ENCODE measurements at places on chromosomes 3 and 15.
A peak's percentile ranks its signal among the peaks of the same experiment; 100 is the strongest.

DNA sequence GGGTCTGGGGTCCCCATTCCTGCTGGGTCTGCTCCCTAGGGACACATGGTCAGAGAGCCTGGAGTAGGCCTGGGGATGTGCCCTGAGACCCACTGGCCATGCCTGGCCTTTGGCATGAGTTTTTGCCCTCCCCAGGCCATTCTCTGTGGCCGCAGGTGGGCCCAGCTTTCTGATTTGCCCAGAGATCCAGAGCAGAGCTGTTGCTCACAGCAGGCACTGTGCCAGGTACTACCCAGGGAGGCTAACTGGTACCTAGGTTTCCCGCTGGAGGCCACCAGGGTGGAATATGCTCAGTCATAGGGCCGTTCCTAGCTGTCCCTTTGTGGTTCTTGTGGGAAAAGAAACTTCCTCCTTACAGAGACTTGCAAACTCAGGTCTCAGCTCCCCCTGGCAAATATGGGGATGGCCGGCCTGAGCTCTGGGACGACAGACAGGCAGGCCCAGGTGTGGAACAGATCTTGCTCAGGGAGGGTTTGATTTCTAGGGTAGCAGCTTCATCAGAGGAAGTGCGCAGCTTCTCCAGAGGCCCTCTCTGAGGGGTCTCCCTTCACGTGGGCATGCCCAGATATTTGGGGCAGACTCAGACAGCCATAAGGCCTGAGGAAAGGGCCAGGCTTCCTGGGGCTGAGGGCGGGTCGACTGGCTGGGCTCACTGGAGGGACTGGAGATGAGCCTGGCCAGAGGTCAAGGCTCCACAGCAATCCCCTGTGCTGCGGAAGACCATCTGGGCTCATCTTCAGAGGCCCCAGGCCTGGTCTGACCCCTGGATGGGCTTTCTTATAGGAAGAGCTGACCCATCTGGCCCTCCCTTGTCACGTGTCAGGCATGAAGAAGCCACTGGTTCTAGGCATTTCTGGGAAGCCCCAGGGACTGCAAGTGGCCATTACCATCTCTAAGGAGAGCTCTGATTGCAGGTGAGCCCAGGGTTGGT is 28.0 kb downstream of the ACAA1 start:
- DNase-seq: no peak

GRCh38 chr3:174951498-174952005 is 92.4 kb downstream of the NAALADL2 start:
- no peak for DNase-seq

- DNase-seq: no peak
These were observed 105.7 kb downstream of the ANO10 start for GRCh38 chr3:43515970-43516635.

DNA sequence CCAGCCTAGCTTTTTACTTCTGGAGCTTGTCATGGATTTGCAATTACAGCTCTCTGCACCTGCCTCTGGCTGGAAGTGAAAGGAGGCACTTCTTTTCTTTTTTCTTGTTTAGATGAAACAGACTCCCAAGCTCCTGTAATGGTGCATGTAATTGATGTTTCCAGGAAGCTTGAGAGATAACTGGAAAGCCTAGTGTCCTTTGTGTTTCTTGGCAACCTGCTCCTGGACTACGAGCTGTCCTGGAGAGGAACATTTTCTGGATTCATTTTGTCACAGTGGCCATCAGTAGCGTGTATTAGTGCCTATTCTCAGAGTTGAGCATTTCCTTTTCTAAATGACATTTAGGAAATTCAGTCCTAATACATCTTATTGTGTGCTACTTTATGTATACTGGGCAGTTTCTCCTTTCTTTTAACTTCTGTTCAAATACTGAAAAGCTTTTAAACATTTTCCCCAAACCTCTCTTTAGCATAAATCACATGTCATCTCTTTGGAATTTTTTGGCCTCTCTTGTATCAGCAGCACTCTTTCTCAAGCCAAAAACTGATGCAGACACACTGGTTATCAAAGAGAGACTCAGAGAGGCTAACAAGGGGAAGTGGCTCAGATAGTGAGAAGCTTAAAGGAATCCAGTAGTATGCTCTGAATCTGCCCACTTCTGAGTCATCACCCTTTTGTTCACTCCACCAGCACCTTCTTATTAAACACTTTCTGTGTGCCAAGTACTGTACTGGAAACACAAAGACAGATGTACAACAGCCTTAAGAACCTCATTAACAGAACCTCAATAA is 62.6 kb upstream of the SLC2A2 start:
- peak; percentile 82 for DNase-seq

- DNase-seq: no peak
These were observed 491.7 kb downstream of the ZIC1 start for GRCh38 chr3:147900851-147901250.

DNA sequence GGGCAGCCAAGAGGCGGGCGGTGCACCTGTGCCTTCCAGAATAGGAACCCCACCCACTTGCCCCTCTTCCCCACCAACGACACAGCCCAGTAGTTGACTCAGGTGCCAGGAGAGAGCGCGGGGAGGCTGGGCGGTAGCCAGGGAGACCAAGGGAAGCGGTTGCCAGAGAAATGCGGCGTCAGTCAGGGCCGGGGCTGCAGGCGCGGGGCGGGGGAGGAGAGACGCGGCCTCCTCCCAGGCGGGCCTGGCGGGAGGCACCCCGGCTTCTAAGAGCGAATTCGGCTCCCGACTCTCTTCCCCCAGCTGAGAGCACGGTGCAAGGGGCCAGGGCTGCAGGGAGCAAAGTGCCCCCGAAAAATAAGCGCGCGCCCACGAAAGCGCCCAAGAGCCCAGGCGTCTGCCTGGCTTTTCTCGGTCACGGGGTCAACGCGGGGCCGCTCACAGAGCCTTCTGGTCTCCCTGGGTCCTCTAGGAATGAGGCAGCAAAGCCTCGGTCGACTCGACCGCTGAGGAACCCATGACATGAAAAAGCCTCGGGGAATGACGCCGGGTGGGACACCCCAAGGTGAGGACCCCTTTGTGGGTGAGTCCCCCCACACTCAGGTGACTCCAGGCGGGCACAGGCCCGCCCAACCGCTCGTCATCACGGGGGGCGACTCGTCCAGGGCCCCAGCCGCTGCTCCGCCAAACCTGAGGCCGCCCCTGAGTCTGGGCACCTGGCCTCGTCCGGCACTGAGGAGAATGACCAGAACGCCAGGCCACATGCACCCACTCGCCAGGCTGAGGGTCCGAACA is 716 bp downstream of the CPEB1 start:
- no peak for DNase-seq

DNA sequence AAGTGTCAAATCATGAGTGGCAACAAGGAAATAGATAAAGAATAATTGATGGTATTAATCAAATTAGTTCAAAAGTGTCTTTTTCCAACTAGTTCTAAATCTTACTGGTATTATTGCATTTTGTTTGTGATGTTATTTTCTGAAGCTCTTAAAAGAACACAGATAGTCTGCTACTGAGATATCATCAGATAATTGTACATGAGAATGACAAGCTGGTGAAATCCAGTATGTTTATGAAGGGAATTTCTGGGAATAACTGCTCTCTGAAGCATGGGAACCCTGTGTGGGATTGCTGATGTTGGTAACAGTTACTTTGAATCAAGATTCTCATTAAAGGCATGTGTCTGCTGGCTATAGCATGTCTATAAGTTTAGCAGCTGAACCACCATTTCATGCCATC is 190.3 kb upstream of the CDIN1 start:
- DNase-seq: no peak

DNA sequence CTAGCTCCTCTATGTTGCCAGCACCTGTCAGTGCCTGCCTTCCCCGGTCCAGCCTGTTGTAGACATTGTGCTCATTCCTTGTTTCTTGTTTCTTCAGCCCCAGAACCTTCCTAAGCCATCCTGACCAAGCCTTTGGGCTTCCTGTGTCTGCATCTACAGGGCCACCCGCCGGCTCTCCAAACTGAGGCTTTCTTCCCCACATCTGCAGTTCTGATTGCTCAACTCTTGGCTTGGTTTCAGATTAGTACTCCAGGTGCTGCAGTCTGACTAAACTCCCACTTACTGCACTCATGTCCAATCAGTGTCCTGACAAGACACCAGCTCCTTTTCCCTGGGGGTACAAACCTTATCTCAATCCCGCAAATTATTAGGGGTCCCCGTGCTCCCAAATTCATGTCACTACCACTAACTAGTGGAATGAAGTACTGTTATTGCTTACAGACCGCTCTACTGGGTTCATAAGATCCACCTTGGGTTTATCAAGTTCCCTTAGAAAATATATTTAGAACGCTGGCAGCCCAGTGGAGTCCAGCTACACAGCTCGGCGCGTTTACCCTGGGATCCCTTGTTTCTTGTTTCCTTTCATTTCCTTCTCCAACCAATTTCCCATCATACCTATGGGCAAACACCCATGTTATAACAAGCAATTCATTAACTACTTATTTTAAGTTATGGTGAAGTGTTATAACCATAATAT is 114.2 kb upstream of the TJP1 start:
- DNase-seq: peak; percentile 84

DNA sequence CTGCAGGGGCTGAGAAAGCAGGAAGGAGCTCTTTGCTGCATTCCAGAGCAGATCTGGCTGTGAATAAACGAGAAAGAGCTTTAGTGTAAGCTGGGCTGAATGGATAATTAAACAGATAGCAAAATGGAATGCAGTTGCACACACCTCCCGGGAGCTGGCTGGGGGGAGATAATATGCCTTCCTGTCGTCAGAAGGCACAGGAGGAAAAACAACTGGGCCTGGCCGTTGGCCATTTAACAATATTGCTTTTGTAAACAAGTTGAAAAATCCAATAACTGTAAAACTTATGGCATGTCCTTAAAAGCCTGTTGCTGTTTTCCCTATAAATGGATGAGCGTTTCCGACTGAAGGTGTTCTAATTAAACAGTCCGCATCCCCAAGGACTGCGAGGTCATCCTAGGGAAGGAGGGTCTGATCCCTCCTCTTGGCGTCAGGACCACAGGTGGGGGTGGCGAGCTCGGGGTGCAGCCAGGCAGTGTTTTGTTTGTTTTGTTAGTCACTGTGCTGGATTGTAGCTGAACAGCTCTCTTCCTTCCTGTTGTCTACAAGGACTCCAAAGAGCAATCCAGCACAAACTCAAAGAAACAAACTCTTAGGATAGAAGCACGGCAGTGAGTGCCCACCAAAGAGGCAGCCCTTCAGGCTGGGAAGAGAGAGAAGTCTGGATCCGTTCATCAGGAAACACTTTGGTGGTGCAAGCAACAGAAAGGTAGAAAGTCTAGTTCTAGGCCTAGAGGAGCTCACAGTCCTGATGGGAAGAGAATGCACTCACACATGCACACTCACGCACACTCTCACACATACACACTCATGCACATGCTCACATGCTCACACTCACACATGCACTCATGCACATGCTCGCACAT is 133.4 kb upstream of the SMAD3 start:
- DNase-seq: peak; percentile 77

GRCh38 chr3:61901986-61902385 is 340.6 kb downstream of the PTPRG start:
- no peak for DNase-seq

DNA sequence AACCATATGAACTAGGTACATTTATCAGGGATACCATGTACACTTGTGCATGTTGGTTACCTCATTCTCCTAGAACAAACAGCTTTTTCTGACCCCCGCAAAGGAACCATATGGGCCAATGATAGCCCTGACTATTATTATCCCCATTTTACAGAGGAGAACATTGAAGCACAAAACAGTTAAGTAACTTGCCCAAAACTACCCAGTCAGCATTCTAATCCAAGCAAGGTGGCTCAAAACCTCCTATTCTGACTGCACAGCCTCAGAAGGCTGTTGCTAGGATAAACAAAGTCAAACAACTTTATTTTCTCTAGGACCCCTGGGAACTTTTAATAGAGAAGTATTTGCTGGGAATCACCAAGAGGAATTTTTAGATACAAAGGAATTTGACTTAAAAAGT is 36.7 kb downstream of the CFAP44 start:
- no peak for DNase-seq

DNA sequence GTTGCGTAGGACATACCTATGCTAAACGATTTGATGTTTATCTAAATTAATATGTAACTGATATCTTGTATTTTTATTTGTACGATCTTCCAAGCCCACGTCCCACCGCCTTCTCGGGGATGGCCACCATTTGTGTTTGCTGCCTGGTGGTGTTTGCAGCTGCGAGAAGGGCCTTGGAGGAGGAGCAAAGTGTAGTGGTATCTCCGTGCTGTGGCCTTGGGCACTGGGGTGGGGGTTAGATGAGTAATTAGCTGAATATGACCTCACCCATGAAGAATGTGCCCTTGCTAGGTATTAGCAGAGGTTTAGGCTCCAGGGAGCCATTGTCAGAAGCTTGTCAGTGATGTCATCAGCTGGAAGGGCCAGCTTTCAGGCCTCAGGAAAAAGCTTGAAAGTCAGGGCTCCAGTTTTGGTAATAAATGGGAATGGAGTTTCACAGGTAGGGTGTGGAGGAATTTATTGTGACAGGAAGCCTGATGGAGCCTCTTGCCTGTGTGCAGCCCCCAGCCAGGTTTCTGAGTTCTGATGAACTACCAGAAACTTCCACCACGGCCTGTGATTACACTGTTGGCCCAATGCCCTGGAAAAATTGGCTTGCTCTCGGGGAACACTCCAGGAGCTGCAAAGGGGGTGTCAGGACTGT is 41.0 kb downstream of the FLNB start:
- DNase-seq: peak; percentile 85

DNA sequence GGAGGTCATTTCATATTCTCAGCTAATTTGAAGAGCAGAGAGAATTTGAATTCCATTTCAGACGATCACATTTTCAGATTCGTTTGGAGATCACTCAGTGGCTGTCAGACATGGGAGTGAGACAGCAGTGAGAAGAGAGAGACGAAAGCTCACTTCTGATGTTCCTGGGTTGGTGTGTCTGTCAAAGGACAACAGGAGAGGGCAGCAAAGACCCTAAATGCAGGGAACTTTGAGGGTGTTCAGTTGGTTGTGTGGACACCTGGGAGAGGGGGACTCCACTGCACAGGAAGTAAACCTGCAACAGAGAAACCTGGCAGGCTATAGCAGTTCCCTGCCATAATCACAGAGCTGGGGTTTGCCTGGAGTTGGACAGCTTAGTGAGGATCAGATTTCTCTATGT is 675.1 kb downstream of the SQOR start:
- DNase-seq: no peak

DNA sequence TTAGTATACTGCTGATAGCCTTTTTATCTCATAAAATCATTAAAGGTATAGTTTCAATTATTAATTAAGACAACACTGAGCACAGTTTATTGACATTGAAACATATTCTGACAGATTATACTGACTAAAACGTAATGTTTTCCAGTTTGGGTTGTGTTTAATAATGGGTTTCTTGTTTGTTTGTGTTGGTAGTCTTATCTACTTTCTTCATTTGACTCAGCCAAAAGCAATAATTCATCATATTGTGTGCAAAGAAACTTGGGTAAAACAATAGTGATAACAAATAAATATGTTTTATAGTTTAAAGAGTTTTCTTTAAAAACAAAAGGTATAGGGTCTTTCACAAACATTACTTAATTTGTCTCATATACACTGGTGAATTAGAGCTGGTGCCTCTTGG is 629.2 kb upstream of the AGTR1 start:
- DNase-seq: no peak
